ENCODE measurements at places on chromosomes 11 and 22.

DNA sequence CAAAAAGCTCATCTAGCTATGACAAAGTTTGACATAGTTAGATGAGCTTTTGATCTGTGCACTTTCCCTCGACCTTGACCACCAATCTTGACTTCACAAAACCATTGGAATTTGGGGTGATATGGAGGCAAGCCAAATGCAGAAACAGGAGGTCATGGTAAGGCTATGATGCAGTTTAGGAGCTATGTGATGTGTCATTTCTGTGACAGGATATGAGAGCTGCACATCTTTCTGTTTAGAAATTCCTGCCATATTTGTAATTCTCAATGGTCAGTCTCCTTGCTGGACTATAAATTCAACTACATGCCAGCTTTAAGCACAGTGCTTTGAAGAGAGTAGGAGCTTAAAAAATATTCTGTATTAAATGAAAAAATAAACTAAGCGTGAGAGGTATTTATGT is 12.9 kb downstream of the OR51B6 start:
- no peak for DNase-seq

DNA sequence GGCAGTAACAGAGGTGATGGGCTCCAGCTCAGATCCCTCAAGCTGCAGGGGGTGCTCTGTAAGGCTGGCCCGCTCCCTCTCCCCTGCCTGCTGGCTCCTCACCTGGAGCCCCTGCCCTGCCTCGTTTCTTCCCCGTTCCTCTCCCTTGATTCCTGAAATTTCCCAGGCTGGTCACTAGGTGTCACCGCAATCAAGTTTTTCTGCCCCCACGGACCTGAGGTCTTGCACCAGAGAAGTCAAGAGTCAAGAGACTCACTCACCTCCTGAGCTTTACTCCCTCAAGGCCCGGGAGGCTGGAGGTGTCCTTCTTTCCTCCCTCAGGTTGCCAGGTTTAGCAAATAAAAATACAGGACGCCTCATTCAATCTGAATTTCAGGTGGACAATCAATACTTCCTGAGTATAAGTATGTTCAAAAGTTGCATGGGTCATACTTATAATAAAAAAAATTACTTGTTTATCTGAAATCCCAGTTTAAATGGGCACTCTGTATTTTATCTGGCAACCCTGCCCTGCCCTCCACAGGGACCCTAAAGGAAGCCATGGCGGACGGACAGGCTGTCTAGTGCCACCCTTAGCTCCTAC is 69.2 kb downstream of the SCUBE1 start:
- peak; percentile 31 for DNase-seq

- no peak for DNase-seq
Measured at GRCh38 chr11:23313001-23313400, 452.7 kb upstream of the CCDC179 start.

DNA sequence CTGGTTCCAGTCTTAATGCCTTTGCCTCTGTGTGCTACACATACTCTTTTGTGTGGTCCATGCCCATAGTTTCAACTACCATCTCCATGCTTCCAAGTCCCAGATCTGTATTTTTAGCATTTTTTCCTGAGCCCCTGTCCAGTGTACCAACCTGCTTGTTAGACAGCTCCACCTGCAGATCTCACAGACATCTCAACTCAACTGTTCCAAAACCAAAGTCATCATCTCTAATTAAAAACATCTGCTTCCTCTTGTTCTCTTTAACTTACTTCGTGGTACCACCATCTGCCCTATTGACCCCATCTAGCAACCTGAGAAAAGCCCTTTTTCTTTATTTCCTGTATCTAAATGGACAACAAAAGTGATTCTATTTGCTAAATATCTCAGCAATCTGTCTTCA is 8.6 kb upstream of the KMT2A start:
- no peak for DNase-seq

DNA sequence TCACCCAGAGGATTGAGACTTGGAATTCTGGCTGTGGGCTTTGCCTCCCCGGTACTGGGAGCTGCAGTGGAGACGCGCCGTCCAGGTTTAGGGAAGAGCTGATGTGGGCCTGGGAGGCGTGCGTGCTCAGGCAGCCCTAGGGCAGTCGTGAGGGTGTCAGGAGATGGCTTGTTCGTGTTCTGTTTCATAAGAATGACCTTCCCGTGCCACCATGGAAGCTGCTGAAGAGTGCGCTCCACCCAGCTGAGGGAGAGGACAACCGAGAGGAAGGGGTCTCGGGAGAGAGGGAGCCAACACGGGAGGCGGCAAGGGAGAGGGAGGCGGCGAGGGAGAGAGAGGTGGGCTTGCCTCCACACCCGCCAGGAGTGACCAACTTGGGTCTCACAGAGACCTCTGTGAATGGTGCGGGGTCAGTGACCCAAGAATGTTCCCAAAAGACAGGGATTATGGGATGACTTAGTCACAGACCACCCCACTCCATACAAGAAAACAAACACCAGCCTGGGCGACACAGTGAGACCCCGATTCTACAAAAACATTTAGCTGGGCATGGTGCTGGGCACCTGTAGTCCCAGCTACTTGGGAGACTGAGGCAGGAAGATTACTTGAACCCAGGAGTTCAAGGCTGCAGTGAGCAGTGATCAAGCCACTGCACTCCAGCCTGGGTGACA is 14.7 kb upstream of the TRMU start:
- DNase-seq, result no peak

- DNase-seq, result no peak
Measured at GRCh38 chr22:42893371-42894150, 36.5 kb upstream of the ARFGAP3 start.

DNA sequence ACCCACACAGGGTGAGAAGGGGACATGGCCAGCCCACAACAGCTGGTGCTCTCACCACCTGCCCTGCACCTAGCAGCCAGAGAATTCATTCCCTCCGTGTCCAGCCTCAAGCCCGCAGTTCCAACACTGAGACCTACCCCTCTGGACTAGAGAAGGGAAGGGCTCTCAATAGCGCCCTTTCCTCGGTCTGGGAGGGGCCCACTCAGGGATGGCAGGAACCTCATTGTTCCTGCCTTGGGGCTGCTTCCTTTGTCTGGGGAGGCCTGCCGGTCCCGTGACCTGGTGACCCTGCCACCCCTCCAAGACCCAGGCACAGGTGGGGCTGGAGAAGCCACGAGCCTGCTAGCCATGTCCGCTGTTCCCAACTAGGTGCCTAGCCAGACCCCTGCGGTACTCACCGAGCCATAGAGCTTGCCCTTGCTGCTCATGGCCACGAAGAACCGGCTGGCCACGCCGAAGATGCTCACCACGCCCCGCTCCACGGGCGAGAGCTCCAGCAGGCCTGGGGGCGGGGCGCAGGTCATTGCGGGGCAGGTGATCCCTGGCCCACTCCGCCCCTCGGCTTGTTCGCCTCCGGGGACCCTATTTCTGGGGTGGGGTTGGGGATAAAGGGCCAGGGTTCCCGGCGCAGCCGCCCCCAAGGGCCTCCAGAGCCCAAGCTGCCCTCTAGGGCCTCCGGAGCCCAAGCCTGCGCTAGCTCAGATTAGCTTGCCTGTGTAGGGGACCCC is 1.4 kb downstream of the FGF4 start:
- no peak for DNase-seq

DNA sequence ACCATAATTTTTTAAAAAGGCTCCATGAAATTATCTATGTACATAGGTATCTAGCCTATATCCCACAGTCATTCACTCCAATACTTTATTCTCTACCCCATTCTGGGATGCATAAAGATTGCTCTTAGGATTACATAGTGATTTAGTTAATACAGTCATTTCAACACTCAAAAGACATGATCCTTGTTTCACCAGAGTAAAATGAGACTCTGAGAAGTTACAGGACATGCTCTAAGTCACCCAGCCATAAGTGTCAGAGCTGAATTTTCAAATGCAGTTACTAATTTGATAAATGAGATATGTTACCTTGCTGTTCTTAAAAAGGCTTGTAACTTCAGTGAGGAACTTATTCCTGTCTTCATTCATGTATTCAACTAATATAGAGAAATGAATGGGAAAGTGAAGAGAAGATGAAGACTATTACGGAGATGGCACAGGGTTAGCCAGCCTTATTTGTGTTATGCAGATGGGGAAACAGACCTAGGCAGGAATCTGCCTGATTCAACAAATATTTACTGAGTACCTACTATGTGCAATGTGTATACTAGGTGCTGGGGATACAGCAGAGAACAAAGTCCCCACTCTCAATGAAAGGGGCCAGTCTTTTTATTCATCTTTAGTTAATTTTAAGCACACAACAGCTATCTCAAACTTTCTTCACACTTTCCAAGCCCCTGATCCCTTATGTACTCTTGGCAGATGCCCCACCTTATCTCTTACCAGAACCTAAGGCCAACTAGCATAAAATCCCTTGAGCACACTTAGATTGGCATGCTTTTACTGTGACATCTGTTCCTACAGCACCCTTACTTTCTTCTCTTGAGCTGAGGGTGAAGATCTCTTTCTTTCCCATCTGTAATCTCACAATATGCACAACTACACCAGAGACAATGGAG is 21.6 kb downstream of the MAPK1 start:
- no peak for DNase-seq

- no peak for DNase-seq
Measured at GRCh38 chr22:20646415-20646814, 127.5 kb upstream of the SERPIND1 start.

DNA sequence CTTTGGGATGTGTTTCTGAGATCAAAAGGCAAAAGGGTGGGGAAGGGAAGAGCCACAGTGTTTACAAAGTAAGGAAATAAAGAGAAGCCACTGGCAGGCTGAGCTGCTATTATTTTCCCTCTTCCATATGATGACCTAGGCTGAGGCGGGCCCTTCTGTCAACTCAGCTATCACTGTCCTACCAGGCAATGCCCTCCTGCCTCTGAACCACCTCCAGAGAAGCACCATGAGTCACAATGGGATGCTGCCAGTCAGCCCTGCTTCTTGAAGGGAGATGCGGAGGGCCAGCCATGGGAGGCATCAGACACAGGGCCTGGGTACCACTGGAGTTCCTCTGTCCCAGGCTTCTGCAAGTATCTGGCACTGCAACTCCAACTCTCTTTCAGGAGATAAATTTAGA is 107.9 kb upstream of the BID start:
- DNase-seq, result no peak

GRCh38 chr11:58617976-58618557 is 4.4 kb upstream of the CNTF start:
- peak; percentile 22 for DNase-seq

- no peak for DNase-seq
Measured at GRCh38 chr11:772429-773390, 4.6 kb downstream of the GATD1 start.

DNA sequence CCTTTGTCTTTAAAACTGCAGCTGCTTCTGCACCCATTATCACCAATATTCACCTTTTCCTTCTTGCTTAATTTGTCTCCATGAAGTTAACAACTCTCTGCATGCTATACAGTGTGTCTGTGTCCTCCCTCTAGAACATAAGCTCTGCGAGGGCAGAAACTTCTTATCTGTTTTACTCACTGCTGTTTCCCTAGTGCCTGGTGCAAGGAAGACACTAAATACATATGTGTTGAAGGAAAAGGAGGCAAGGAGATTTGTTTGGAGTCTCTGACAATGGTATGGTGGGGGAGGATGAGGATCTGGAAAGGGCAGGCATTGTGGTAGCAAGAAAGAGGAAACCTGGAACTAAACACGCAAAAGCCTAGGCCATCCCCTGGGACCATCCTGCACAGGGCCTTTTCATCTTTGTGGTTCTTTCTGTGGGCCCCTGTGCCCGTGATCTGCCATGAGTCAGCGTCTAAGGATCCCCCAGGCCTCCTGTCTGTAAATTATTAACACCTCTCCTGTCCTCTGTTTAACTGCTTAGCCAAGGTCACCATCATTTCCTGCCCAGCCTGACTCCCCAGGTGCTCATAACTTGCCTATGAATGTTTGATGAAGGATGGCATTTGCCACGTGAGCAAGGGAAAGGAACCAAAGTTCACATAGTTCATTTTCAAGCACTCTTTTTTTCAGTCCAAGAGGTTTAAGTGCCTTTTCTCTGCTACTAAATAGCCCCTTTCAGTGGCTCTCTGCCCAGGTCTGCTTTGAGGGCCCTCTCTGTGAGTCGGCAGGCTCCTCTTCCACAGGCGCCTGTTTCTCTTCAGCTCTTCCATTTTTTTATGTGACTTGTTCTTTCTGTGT is 131.1 kb downstream of the RASSF10 start:
- no peak for DNase-seq

DNA sequence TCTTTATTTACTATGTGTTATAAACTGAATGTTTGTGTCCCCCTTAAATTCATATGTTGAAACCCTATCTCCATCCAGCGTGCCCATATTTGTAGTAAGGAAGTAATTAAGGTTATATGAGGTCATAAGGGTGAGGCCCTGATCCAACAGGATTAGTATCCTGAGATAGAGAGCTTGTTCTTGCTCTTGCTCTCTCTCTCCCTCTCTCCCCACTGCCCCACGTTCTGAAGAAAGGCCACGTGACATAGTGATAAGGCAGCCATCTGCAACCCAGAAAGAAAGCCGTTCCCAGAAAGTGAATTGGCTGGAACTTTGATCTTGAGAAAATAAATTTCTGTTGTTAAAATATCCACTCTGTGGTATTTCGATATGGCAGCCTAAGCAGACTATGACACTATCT is 212.5 kb downstream of the SWAP70 start:
- DNase-seq, result no peak

- DNase-seq, result no peak
Measured at GRCh38 chr22:31106001-31106571, 1.3 kb downstream of the SELENOM start.

- DNase-seq, result no peak
Measured at GRCh38 chr11:87030458-87031054, 7.2 kb upstream of the TMEM135 start.

DNA sequence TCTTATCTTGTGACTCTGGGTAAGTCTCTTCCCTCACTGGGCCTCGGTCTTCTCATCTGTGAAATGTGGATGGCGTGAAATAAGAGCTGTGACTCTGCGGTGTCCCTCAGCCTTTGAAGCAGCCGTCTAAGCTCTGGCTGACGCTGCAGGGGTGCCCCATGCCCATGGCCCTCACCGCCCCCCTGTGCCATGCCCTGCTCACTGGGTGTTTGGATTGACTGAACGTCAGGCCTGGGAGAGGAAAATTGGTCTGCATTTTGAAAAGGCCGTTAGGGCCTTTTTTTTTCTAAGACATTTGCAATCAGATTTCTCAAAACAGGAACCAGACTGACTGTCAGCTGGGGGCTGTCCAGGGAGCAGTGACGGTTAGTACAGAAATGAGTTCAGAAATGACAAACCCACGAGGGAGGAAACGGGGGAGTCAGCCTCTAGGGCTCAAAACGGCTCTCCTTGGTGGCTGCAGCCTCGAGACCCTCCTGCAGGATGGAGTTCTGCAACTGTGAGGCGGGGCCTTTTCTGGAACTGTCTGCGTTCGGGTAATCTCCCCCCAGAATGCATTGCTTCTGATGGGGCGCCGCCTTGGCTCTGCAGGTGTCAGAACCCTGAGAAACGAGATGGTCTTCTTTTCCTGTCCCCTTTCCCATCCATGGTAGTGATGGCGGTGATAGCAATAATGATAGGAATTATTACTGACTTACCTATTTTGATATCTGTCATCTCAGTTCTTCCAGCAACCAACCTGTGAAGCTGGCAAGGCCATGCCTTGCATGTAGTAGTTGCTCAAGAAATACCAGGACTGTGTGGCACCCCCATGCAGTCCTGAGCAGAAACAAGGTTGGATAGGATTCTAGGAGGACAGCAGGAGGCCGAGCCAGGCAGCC is 2.0 kb downstream of the GRK2 start:
- DNase-seq, result peak; percentile 61
